A172 (cell line): ENCODE measurements at places on chromosomes 6 and 20.

DNA sequence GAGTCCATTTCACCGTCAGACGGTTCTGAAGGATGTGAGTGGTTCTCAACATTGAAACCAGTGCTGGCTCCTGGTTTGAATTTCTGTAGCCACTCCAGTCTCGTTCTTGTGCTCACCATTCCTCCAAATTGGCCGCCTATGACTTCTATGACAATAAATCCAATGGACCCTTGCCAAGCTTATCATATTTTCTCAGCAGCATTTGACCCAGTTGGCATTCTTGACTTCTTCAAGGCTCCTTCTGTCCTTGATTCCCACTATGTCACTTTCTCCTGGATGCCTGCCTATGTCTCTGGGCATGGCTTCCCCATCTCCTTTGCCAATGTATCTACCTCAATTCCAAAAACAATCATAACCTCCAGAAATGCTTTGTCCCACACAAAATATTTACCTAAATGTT, 756.0 kb upstream of the NRSN1 start:
- DNase-seq = no peak

DNA sequence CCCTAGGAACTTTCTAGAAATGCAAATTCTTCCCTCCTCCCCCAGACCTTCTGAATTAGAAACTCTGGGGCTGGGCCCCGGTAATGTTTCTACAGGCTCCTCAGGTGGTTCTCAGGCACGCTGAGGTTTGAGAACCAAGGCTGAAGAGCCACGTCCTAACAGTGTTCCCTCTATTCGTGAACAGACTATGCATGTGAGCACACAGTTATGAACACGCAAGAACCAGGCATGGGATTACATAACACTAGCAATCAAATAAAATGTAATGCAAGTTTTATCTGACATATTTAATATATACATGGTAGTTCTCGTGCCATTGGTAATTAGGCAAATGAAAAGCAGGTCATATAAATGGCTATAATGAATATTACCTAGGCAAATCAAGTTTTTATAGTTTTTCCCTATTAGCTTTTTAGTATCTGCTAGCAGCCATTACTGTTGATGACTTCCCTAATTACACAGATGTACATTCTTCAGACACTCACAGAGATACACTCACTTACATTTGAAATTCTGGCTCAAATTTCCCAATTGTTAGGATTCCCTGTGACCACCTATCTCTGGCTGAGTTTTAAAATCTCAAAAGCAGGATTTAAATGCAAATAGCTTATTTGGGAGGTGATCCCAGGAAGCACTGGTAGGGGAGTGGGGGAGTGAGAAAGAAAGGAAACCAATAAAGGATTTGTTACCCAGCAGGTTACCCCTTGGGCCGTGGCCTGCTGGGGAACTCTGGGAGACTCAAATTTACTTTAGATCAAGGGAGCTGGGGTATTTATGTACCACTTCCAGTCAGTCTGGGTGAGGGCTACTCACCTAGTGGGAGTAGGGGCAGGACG, 104.1 kb downstream of the TCP11 start:
- DNase-seq = no peak

DNA sequence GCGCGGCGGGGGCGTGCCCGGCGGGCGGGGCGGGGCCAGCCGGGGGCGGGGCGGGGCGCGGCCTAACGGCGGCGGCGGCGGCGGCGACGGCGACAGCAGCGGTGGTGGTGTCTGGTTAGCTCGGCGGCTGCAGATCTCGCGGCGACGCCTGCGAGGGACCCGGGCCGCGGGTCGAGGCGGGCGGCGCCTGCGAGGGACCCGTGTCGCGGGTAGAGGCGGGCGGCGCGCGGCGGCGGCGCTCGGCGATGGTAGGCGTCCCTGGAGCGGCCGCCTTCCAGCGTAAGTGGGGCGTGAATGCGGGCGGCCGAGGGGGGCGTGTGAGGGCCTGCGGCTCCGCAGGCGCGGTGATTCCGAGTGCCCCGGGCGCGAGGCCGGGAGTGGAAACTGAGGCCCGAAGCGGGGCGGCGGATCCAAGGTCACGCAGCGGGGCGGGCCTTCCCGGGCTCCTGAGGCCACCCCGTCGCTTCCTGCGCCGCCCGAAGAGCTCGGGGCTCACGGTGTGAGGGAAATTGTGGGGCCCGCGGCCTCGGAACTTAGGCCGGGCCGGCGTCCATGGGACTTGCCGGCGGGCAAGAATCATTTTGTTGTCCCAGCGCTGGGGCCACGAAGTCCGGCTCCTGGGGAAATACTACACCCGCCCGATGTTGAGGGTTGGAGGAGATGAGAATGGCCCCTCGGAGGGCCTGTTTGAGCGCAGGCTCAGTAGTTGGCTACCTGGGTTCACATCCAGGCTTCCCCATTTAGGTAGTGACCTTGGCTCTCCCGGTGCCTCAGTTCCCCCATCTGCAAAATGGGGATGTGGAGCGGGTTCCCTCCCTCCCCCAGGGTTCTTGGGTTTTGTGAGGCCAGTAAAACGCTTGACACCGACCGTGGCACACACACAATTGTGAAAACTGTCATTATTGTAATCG, at the start of gene CBFA2T2:
Gene CBFA2T2, plus strand, starts transcription at position 74 of the 911 bp plus-strand sequence. Its CDS starts 172 bp downstream, at position 246.
- DNase-seq = peak; percentile 27

DNA sequence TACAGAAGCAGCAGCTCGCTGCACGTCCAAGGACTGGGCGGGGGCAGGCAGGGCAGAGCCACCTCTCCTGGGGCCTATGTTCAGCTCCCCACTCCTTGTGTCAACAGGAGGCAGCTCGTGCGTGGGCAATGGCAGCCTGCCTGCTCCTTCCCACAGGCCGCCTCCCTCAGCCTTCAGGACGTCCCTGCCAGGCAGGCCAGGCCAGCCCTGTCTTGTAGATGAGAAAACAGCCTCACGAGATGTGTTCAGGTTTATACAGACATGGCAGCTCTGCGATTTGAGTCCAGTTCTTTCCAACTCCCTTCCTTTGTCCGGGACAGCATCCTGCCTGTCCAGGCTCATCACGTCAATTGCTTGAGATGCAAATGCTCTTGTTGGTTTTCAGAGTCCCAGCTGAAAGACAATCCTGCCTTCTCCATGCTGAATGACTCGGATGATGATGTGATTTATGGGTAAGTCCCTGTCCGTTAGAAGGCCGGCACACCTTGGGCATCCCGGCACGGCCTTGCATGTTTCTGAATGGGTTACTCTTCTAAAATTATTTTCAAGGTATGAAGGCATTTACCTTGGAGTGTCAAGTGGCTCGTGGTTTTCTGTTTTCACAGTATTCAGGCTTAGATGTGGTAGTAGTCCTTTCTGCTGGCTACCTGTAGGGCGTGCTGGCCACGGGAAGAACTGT, 13.5 kb downstream of the DYNLT1 start:
- no peak for DNase-seq

DNA sequence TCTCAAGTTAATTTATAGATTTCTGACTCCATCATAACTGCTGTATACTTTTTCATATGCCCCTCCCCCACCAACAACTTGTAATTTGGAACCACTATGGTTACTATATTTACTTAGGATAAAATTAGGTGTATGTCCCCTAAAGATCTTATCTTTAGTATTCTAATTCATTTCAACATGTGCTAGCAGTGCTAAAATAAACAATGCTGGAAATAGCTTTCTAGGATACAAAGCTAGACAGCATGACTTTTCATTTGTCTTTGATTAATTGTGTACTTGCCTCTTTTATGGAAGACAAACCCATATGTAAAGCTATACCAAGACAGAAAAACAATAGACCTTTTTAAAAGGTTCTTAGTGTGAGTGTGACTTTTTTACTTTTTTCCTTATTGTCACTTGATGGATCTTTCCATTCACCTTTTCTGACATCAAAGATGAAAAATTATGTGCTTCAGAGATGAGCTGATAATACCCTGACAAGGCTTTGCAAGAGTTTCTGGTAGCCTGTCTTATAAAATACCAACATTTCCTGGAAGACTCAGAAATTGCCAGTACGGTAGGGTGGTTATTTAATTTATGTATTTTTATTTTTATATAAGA, 31.2 kb upstream of the POPDC3 start:
- DNase-seq = no peak

DNA sequence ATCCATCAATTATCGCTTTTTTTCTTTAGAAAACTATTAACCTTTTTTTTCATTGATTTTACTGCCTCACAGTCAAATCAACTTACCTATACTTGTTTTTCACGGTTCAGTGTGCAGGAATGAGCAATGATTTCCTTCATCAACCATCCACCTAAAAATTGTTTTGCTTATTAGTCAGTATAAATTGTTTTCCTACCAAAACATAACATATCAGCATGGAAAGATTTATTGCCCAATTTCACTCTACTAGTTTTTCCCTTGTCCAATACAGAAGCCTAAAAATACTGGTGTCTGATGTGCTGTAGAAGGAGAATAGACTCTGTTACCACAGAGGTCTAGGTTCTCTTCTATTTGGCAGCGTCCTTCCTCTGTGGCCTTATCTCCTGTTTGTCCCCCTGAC, 558.2 kb upstream of the CITED2 start:
- peak; percentile 13 for DNase-seq

DNA sequence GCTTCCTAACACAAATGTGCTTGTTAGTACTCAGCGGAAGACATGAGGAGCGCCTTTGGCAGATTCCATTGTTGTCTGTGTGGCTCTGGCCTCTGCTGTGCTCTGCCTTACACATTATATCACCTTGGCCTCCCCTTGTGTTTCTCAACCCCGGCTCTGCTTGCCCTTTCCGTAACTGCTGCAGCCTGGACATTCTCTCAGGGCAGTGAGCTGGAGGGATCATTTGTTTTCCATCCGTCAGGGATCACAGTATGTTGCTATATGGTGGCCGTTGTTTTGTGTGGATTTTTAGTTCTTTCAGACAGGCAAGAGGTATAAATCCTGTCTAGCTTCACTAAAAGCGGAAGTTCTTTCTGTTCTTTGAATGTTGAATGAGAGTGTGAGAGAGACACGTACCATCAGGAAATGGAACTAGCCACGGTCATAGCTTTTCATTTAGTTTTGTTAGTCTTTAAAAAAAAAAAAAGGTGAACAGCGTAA, 175.1 kb downstream of the JARID2 start:
- no peak for DNase-seq

DNA sequence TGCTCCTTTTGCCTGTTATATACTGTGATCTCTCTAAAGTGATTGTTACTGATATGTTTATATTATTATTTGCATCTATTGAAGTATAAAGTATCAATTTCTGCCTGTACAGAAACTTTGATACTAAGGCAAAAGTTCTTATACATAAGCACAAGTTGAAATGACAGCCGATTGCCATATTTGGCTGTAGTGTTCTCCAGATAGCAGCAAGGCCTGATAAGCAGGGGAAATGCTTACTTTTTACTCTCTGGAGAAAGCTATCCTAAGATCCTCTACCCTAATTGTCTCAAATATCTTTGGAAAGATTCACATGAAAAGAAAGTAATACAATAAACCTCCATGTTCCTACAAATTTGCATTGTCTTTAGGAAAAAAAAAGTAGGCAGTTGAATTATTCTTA, 31.4 kb downstream of the SENP6 start:
- DNase-seq = no peak

- DNase-seq = no peak
These were observed 22.2 kb upstream of the SERPINB1 start for GRCh38 chr6:2863901-2864300.

DNA sequence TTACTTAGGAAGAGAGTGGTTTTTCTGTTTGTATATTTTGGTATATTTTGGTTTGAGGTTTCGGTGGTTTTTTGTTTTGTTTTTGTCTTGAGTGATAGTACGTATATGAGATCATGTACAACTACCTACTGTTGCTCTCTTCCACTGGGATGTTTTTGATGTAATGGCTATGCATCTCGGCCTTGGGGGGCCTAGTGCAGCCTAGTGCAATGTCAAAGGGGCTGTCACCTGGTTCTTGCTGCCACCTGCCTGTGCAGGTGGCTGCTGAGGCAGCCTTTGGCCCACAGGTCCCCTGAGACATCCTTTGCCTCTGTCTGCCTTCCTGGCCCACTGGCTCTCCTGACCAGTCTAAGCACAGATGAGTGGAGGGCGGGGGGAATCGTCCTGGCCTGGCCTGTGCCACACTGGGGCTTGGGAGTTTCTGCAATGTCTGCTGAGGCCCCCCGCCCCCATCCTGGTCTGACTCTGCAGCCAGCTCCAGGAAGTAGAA, 546.6 kb downstream of the CD83 start:
- DNase-seq = no peak

- no peak for DNase-seq
These were observed 47.2 kb downstream of the PTPRA start for GRCh38 chr20:2920473-2920872.

DNA sequence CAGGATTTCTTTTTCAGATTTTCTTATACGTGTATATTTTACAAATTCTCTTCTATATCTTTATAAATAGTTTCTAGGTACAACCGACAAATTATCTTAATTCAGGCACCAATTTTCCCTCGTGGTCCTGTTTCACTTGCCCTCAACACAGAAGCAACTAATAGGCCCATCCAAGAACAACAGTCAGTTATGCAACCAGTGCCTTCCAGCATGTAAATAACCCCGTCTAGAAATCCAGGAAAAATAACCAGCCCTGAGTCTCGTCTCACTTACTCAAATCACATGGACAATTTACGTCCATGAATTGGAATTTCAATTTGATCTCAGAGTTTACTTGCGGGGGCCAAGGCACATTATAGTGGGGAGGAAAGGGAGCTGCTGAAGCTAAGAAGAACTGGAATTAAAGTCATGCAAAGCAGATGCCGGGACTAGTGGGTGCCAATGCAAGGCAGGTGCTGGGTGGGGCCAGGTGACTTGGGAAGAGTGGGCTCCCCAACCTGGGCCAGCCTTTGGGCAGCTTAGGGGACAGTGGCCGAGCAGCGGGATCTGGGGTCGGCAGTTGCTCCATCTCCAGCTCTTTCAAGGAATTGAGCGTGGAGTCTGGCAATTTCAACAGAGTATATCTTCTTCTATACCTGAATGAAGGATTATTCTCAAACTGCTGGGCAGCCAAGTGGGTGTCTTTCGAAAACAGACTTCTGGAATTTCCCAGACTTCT, 121.7 kb downstream of the EDN3 start:
- DNase-seq = no peak

DNA sequence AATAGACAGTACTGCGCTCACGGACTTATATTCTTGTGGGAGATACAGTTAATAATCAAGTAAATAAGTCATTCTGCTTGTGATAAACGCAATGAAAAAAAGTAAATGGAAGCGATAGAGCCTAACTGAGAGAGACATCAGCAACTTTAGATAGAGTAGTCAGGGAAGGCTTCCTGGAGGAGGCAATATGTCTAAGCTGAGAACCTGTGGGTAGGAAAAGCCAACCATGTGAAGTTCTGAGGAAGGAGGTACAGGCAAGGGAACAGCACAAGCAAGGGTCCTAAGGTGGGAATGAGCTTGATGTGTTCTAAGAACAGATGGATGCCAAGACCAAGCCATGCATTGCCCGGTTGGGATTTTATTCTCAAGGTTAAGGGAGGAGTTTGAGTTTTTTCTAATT, 7.2 kb upstream of the KCNB1 start:
- DNase-seq = no peak
